Activated naive CD8-positive, alpha-beta T cell treated with anti-CD3 and anti-CD28 coated beads for 36 hours (primary cell): ENCODE measurements at places on chromosomes 4 and X.

DNA sequence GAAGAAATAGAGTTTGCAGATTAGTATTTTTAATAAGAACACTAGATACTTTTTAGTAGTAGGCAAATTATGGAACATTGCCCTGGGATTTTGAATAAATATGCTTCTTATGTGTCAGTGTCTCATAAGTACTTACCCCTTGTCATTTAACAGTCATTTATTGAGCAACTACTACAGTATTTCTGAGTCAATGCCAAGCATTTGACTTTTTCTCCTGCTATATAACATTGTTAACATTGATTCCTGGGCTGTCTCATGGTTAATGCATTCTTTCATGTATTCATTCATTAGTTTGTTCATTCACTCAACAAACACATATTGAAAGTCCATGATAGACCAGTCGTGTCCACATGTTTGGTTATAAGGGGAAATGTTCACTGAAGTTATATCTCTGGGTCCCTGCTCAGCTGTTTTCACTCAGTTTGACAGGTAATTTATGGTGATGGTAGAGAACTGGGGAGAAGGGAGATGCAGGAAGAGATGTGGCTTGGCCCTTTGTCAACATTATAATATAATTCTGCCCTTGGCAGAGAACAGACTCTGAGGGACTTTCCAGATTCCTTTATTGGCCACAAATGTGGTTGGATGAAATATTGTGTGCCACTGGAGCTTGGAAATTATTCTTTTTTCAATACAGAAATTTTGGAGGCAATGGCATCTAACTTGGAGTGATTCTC is 49.8 kb downstream of the OSTC start:
- DNase-seq: no peak

- peak; percentile 60 for DNase-seq
These were observed 24.9 kb downstream of the ALPK1 start for GRCh38 chr4:112321776-112322684.

DNA sequence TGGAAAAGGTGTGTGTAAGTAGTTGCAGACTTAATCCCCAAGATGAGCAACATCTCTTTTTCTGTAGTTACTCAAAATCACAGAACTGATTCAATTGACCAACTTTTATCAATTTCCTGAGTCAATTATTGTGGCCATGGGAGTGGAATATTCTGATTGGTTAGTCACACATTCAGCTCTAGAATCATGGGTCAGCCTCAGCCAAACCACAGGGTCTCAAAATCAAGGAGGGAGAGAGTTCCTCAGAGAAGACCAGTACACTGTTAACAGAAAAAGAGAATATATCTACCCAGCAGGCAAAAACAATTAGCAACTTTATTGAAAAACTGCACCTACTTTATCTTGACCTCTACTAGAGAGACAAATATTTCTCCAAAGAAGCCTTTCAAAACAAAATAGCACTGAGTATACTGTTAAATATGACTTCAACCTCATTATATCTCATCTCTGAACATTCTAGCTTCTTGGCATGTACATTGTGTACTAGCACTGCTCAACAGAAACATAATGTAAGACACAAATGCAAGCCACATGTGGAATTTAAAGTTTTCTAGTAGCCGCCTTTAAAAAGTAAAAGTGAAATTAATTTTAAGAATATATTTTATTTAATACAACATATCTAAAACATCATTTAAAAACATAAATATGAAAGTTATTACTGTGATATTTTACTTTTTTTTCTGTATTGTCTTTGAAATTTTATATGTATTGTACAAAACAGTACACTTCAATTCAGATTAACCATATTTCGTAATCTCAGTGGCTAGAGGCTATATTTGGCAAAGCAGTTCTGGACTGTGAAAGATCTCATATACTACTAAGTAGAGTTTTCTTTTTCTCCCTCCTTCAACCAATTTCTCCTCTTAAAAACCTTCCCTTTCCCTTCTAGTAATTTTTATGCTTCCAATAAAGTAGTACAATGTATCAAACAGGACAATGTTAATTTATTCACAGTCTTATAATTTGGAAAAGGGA is 11.8 kb upstream of the LCORL start:
- DNase-seq: no peak

GRCh38 chrX:101619364-101619763 is 1.6 kb upstream of the ARMCX6 start:
- no peak for DNase-seq

DNA sequence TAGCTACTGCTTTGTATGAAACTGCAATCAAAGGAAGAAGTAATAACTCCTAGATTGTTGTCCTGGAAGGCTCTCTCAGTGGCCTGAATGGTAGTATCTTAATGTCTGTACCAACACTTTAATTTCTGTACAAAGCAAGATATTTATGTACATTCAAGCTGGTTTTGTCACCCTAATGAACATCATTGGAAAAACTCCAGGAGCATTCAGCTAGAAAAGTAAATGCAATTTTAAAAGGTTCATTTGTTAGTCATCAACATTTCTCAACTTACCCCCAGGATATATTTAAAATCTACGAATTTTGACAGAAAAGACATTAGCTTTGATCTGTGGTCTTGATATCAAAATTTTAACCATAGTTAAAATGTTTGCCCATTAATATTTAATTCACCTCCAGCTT is 80.0 kb upstream of the FGF13 start:
- DNase-seq: no peak

GRCh38 chr4:14241574-14241973 is 614.0 kb upstream of the BOD1L1 start:
- no peak for DNase-seq
